ENCODE measurements at places on chromosomes 5 and 9.

- no peak for DNase-seq
Observed at GRCh38 chr5:14436801-14437542, 144.6 kb upstream of the OTULINL start.

- DNase-seq = no peak
Observed at GRCh38 chr9:109475526-109475925, 22.6 kb downstream of the PTPN3 start.

DNA sequence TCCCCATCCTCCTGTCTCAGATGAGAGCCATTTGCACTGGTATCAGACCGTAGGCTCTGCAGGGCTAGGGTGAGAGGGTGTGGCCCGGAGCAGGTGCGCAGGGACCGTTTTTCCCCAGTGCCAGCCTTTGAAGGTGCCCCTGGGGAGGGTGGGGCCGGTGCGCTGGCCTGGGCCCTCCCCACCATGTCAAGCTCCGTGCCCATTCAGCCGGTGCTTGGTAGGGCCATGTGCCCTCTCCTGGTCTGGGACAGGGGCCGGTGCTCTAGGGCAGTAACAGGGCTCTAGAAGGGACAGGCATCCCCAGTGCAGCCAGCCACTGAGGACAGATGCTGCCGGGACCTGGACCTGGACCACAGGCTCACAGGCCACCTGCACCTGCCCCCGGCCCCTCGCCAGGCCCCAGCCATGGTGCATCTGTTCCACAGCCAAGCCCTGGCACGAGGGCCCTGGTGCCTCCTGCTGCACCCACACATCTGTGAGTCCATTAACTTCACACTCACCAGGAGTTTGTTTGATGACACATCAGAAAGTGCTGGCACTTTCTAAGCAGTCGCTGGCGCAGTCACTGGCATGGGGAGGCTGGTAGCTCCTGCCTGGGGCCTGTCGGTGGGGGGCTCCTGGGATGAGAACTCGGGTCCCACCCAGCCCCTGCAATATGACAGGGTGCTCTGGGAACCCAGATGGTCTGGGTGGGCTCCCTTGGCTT lies 5.0 kb upstream of the QRFP start:
- no peak for DNase-seq

DNA sequence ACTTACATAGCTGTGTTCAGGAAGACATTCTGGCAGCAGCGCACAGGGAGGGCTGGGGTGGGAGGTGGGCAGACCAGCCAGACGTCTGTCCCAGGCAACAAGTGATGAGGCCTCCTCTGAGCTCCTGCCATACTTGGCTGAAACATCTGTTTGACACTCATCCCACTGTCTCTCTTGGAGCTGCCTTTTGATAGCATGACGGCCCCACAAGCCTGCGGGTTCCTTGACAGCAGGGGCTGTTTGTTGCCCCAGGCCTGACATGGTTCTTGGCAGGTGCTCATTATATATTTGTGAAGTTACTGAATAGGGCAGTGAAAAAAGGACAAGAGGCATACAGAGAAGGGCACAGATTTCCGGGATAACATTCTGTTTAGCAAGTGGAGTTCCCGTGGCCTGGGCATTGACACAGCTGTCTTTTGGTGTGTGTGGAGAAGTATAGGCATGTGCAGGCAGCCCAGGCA lies 22.2 kb upstream of the B4GALT1 start:
- no peak for DNase-seq

DNA sequence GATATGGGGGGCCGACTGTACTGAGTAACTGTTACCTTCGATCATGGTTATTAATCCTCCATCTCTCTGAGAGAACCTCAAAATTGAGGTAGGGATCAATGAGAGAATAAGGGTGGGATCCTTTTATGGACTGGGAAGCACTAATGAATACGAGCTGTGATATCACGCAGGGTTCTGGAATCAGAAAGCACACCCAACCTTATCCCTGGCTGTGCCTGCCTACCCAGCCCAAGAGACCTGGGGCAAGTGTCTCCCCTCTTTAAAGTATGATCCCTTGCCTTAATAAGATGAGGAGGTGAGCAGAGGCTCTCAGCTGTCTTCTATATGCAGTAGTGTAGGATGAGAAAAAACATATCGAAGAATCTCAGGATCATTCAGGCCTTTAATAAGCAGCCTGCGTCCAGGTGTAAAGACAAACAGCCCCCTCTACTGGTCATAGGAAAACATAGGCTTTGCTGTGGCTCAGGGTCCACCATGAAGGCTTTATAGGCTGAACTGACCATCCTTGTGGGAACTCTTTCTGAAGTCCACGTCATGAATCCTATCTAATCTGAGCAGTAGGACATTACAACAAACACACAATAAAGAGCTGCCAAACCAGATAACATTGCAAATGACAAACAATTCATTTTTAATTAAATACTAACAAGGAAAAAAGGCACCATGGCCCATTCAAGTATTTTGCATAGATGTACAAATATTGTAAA lies 16.8 kb downstream of the NIPAL4 start:
- no peak for DNase-seq

DNA sequence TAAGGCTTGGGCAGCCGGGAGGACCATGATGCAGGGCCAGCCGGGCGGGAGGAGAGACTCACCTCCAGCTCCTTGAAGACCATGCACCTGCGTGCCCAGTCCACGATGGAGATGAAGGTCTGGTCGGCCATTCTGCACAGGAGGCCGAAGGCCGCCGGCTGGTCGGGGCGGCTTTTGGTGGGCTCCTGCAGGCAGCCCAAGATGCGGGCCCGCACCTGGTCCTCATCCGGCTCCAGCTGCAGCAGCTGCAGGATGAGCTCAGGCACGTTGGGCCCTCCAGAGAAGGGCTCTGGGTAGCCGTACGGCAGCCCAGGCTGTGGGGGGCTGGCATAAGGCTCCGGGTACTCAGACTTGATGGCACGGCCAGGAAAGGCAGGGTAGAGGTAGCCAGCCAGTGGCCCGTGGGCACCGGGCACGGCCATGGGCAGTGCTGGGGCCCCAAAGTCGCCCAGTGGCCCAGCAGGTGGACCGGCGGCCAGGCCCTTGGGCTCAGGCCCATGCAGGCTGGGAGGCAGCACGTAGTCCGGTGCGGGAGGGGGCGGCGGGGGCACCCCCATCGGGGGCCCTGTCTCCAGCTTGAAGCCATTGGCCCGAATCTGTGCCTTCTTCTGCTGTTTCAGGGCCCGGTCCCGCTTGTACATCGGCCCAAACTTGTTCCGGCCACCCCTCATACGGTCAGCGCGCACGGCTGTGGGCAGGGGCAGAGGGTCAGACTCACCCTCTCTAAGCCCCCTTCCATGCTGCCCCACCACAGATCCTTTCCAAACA lies 7.0 kb downstream of the NR5A1 start:
- peak; percentile 18 for DNase-seq

DNA sequence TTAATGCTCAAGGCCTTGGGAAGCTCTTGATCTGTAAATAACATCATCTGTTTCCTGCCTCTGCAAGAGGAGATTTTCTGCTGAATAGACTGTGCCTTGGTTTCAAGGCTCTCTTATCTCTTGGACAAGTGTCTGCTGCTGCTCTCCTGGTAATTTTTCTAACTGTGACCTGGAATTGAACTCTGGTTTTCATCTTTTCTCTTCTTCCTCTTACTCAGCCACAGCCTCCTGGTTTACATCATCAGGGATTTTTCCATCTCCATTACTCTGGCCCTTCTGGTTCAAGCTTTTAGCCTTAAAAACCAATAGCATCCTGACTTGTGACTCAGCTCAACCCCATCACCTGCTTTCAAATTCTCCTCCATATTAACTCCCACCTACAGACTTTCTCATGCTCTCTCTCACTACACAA lies 49.6 kb upstream of the ITGA1 start:
- DNase-seq = no peak

DNA sequence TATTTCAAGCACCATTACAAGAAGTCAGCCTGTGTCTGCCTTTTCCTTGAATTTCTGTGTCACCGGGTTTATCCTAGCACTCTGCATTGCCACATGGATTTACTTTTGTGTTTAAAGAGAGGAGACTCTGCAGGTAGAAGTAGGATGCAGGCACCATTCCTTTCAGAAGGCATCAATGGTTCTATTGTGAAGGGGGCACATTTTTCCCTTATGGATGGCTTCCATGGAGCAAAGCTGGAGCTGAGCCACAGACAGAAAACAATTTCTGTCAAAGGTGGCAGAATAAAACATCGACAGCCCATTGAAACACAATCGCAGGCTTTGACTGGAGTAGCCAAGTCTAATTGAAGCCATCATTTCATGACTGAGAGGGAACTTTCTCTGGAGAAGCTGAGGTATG lies 288.0 kb upstream of the ANKH start:
- no peak for DNase-seq

- no peak for DNase-seq
Observed at GRCh38 chr5:134543820-134544614, 18.5 kb downstream of the JADE2 start.

GRCh38 chr9:39587844-39588499 lies 232.5 kb downstream of the SPATA31A1 start:
- no peak for DNase-seq

GRCh38 chr5:140791089-140791488 lies 3.6 kb upstream of the PCDHA2 start:
- DNase-seq = no peak

GRCh38 chr9:120571443-120572257 lies 8.3 kb downstream of the CDK5RAP2 start:
- peak; percentile 82 for DNase-seq

DNA sequence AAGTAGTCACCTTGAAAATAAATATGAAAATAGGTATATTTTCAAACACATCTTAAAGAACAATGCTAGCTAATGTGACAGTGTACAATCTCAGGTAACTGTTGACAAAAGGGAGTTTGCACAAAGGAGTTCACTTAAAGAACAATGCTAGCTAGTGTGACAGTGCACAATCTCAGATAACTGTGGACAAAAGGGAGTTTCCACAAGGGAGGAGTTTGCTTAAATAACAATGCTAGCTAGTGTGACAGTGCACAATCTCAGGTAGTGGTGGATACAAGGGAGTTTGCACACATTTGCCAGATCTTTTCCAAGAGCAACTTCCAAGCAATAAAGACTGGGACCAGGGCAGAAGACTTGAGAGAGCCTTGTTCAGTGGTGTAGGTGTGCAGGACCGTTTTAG lies 442.9 kb upstream of the FTMT start:
- DNase-seq = no peak

GRCh38 chr9:129174102-129174723 lies 3.8 kb downstream of the IER5L start:
- peak; percentile 92 for DNase-seq

DNA sequence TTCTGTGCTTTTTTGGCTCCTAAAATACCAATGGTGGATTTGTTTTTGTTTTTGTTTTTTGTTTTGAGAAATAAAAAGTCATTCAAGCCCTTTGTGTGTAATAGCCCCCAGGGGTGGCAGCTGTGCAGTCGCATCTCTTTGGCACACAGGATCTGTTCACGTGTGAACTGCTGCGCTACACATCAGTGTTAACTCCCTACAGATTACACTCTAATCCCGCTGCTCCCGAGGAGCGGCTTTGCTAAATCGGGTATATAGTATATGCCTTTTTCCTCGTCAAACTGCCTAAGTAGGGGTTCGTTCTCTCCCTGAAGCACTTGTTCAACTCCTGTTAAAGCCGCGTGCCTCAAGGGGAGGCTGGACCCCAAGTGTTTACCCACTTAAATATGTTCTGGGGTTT lies 22.3 kb downstream of the ZBTB34 start:
- no peak for DNase-seq

- DNase-seq = no peak
Observed at GRCh38 chr5:38673671-38674071, 117.2 kb upstream of the LIFR start.

- no peak for DNase-seq
Observed at GRCh38 chr9:103483471-103484096, 488.5 kb downstream of the CYLC2 start.

DNA sequence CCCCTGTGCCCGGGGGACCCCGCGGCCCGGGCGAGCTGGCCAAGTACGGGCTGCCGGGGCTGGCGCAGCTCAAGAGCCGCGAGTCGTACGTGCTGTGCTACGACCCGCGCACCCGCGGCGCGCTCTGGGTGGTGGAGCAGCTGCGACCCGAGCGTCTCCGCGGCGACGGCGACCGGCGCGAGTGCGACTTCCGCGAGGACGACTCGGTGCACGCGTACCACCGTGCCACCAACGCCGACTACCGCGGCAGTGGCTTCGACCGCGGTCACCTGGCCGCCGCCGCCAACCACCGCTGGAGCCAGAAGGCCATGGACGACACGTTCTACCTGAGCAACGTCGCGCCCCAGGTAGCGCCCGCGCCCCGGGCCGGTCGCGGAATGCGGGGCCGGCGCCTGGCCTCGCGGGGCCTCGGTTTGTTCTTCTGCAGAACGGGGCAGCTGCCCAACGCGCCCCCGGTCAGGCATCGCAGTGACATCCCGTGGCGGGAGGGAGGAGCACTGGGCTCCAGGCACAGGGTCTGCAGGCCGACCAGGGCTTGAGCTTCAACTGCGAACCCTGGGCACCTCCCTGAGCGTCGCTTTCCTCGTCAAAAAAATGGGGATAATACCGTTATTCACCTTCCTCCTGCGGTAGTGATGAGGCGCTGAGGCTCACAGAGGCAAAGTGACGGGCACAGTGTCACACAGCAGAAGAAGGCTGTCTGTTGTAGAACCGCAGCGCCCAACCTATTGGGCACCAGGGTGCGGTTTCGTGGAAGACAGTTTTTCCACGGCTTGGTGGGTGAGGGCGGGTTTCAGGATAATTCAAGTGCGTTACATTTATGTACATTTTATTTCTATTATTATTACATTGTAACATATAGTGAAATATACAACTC lies 777 bp downstream of the ENDOG start:
- peak; percentile 73 for DNase-seq

GRCh38 chr5:10438301-10438700 lies 3.4 kb upstream of the ROPN1L start:
- DNase-seq = no peak

- no peak for DNase-seq
Observed at GRCh38 chr5:108974594-108974993, 226.9 kb downstream of the FER start.

GRCh38 chr5:167767795-167768194 lies 523.6 kb upstream of the WWC1 start:
- DNase-seq = no peak

GRCh38 chr9:87644659-87645058 lies 81.3 kb upstream of the CTSL start:
- DNase-seq = no peak

DNA sequence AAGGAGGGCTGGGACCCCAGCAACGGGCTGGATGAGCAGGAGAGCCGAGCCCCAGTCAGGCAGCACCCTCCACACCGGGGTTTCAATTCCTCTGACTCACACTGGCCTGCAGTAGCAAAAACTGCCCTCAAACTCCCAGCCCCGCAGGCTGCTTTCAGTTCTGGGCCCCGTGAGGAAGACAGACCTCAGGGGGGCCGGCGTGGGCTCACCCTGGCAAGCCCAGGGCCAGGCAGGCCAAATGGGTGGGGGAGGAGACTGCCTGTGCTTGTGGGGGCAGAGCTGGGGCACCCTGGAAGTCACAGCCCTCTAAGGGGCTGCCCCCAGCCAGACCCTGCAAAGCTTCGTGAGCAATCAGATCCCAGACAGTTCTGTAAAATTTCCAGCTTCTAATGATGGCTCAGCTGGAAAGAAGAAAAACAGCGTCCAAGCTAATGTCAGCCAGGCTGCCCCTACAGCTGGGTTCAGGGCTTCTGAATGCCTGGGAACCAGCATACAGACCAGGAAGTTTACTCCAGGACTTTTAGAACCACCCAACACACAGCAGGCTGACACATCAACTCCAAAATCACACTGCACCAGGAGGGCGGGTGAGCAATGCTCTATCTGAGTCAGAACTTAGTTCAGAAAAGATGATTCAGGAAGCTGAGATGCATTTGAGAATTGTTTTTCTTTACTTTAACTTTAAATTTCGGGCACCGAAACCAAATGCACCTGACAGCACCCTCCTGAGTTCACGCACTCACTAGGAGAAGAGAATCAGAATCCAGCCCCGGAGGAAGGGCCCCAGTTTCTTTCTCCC lies 34.7 kb downstream of the LPCAT1 start:
- no peak for DNase-seq
